ENCODE measurements at places on chromosomes 12 and 14.

DNA sequence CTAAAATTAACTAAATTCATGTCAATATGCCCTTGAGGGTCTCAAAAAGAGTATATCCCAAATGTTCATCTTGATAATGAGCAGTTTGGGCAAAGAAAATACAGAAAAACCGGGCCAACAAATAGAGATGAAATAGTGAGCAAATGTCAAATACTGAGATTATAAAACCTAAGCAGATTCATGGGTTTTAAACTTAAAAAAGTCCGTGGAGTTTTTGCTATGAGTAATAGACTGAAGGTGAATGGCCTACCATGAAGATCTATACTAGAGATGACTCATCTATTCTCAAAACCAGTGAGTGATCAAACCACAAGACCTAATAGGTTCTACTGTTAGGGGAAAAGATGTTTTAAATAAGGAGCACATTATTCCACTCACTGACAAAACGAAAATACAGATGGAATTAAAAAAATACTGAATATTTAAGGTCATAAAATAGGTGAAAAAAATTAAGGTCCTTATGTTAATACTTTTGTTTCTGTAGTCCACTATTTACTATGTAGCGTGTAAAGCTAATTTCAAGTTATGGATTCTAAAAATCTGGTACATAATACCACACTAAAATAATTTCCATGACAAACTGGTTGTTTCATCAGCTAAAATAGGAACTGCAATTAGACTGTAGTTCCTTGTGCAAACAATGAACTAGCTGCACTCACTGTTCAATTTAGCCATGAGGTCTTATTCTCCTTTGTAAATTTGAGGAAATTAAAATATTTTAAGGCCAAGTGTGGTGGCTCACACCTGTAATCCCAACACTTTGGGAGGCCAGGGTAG, 5.0 kb downstream of the HNRNPC start:
- no peak for DNase-seq

DNA sequence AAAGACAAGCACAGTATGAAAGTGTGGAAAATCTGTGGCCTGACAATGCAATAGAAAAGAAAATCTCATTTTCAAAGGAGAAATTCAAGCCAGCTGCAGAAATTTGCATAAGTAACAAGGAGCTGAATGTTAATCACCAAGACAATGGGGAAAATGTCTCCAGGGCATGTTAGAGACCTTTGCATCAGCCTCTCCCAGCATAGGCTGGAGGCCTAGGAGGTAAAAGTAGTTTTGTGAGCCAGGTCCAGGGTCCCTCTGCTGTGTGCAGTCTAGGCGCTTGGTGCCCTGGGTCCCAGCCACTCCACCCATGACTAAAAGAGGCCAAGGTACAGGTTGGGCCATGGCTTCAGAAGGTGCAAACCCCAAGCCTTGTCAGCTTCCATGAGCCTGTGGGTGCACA, 58.3 kb downstream of the TESPA1 start:
- no peak for DNase-seq

DNA sequence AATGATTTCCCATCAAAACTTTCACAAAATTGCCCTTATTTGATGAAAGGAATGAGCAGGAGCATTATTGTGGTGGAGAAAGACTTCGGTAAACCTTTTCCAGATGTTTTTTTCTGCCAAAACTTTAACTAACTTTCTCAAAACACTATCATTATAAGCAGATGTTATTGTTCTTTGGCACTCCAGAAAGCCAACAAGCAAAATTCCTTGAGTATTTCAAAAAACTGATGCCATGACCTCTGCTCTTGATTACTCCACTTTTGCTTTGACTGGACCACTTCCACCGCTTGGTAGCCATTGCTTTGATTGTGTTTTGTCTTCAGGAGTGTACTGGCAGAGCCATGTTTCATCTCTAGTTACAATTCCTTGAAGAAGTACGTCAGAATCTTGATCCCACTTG, 29.7 kb upstream of the RAB21 start:
- DNase-seq, result no peak

- DNase-seq, result no peak
Observed at GRCh38 chr14:55336691-55337090, 65.5 kb downstream of the FBXO34 start.

All from NCI-H1436 treated with DMSO at 0.1 percent for 48 hours (cell line).